ENCODE measurements at places on chromosomes 12 and 14.

- DNase-seq = no peak
Observed at GRCh38 chr14:30875788-30876053, 1.4 kb downstream of the COCH start.

- no peak for DNase-seq
Observed at GRCh38 chr14:89501381-89501780, 84.3 kb upstream of the FOXN3 start.

DNA sequence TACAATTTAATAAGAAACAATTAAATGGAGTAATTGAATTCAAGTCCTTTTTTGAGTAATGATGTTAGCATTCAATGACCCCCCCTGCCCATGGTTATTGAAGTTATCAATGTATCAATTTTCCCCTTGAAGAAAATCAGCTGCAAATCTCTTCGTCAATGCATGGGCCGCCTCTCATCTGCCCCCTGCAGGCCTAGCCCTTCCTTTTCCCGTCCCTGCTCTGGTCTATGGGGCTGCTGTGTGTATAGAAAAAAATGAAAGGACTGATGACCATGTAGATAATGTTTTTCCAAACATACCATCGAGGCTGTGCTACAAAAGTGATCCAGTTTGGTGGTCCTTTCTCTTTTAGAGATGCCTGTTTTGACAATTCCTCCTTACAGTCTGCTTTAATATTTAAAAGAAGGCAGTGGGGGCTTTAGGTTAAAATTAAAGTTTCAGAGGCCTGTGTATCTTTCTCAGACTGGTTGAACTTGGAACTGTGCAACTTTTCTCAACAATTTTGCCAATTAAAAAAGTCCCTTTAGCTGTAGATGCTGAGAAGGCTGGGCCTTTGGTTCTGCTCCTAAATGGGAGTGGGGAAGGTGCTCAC, 98.4 kb downstream of the APAF1 start:
- no peak for DNase-seq

GRCh38 chr14:105480199-105480746, 5.7 kb downstream of the CRIP2 start:
- DNase-seq = no peak

GRCh38 chr12:64099397-64099796, 122.7 kb downstream of the KICS2 start:
- DNase-seq = no peak

DNA sequence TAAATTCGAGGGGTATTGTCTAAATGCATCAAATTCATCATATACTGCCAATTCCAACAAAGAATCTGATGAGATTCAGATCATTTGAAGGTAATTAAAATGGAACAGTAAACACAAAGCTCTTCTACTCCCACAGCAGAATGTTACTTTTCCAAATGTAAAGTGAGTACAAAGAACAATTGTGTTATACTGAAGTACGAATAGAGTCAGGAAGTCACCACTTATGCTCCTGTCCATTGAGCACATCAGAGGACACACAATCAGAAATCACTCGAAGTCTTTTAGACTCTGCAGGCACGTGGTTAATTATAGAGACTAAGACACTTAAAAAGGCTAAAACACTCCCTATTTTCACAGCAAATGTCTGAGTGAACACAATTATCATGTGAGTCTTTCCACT, 388.5 kb upstream of the MIS18BP1 start:
- DNase-seq = no peak

DNA sequence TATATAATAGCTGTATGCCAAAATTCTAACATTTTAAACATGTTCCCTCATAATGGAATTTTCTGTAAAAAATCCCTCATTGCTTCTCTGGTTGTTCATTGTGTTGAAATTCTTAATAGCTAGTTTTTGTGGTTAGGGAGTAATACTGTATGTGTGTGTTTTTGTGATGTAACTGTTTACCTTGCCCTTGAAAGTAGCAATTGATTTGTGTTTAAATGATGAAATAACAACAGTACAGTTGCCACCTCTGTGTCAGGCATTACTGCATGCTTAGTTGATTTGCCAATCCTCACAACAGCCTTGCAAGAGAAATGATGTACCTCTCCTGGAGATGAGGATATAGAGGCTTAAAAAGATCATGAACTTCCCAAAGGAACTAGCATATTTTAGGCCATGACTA, 94.9 kb downstream of the DAAM1 start:
- DNase-seq = no peak

DNA sequence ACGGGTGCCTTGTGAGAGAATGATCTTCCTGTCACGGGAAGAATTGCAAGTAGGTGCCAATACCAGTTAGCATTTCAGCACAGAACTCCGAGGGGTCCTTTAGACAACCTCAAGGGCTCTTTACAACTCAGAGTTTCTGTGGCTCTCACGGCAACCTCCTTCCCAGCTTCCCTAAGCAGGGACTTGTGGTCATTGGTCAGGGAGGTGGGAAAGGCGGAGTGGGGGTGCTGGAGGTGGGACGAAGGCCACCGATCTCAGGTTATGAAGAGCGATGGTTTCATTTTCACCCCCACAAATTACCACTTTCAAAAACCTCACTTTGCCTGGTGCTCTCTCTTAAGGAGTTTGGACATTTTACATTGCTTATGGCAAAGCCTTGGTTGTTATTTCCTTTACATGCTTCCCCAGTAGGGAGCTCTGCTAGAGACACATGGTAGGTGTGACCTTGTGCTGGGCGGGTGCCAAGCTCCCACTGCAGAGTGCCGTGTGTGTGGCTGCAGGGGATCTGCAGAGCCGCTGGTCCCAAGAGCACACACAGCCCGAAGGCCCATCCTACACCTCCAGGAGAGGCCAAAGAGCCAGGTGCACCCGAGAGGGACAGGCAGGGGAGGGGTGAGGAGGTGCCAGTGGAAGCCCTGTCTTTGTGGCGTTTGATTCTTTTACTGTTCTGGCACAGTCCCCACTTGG, 21.4 kb downstream of the BCL2L14 start:
- no peak for DNase-seq

- DNase-seq = no peak
Observed at GRCh38 chr12:124620606-124621295, 53.3 kb upstream of the NCOR2 start.
